AG04449 (cell line): ENCODE measurements at places on chromosomes 1 and 21.

DNA sequence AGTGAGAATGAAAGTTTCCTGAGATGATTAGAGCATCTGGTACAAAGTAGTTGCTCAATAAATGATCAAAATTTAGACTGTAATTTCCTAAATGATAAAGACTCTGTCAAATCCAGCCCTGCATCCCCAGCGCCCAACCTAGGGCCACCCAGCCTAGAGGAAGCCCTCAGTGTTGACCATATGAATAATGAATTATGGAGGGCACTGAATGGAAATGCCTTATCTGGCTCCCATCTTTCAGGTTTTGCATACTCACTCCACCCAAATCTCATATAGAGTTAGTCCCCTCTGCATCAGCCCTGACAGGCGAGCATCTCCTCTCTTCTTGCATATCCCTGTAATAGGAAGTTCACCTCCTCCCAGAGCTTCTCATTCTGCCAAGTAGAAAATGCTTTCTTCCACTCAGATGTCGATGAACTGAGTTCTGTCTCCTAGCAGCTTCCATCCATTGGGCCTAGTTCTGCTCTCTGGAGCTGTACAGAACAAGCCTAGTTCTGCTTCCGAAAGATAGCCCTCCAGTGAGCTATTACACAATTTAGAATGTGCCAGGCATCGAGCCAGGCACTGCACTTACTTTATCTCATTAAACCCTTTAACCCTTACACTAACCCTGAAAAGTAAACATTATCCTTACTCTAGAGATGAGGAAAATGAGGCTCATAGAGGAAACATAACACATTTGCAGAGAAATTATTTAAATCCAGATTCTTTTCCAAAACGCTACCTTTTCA lies 20.9 kb downstream of the COA7 start:
- DNase-seq, result no peak

DNA sequence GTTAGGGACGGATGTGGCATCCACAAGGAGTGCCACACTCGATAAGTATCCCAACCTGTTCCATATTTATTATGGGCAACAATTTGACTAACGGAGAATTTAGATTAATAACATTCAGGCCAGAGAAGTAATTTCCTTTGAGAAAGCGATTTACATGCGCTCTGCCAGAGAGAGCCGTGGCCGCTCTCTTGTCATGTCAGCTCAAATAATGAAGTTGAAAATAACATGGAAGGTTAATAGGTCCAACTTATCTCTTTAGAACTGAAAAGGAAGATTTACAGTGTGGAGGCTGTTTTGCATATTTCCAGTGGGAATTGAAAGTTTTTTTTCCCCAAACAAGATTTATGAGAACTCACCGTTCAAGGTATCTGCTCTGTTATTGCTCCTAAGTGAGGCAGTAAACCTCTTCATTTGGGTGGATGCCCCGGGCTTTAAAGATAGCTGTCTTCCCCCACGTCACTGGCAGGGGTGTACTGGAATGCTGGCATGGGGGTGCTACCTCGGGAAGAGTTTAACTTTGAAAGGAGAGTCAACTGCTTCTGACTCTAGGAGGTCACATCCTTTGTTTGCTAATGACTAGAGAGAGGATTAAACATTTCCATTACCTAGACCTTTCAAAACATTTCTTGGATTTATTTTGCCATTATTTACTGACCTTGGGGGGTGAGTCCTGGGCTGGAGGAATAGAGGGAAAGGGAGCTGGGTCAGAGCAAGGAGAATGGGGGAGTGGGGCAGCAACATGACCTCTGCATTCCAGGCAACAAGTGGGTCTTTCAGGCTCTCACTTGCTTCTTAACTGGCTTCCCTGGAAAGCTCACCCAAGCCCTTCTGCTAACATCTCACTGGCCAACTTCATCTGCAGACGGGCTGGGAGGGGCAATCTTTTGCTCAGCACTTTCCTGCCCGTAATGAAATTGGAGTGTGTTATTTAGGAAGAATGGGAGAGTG lies 204.2 kb downstream of the CAMTA1 start:
- DNase-seq, result no peak

DNA sequence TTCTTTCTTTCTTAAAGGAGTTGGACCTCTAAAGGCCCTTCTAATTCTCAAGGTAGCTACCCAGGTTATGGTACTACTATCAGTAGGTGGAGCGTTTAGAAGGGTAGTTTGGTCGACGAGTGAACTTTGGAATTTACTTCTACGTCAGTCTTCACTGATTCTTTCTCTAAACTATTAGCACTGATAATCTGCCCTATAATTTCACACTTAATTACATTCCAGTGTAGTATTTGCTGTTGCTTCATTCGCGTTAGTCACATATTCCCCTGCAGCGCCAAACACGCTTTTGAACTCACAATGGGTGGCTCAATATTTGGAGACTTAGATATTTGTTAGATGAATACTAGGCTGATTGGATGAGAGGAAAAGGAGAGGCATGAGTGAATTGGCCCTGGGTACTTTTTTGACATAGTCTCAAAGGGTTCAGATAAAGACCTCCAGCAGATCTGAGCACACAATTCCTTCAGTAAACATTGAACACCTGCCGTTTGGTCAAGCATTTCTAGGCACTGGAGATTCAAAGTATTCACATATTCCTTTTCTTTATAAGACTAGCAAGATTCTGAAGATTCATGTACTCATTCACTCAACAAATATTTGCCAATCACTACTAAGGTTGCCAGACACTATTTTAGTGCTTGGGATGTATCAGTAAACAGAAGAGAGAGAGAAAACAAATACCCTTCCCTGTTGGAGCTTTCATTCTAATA lies 929 bp upstream of the FOXJ3 start:
- no peak for DNase-seq

DNA sequence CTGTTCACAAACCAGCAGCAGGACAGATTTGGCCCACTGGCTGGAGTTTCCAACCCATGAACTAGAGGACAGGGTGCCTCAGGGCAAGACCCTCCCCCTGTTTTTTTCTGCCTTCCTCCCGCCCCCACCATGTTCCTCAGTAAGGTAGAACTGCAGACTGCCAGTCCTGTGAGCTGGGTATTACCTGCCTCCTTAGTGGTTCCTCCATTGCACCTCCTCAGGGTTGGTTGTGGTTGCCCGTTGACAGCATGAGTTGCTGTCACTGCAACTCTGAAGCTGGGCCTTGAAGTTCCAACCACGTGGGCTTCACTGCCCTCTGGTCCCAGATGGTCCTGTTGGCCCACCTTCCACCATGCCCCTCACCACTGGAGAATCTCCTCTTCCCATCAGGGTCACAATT lies 28.8 kb downstream of the TENT5C start:
- no peak for DNase-seq

DNA sequence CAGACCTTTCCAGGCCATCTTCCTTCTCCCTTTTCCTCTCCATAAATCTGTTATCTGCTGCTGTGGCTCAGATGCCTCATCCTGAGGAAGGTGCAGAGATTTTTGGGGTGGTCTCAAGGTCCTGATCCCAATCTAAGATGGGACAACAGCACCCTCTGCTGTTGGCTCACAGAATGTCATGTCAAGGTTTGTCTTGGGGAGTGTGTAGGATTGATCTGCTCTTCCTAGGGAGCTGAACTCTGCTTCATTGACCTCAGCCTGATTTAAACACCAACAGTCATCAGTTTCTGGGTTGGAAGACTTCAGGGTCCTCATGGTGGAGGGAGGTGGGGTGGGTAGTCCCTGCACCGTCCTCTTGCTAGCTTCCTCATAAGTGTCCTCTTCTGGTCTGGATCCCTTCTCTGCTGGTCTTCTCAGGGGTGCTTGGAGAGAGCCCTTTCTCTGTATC lies 62.8 kb upstream of the LAX1 start:
- no peak for DNase-seq

DNA sequence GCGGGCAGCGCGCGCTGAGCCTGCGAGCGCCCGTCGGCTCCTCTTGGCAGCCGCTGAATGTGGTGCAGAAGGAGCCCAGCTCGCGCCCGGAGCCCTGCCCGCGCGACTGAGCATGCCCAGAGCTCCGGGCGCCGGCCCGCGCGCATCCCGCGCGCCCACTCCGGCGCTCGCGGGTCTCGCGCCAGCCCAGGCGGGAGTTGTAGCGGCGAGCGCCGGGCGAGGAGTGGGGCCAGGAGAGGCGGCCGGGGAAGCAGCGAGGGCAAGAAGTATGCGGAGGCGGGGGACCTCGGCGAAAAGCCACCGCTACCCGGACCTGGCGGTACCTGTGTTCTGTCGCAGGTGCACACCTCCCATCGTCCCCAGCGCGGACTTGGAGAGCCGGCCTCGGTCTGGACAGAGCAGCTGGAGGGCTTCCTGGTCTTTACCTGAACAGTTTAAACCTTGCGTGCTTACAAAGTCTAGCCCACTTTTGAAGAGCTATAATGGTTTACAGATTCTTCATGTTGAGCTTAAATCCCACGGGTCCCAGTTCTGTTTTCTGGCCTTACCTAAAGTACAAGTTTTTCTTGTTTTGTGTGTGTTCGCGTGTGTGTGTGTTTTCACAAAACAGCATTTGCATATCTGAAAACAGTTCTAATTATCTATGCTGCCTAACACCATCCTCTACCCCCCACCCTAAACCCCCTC lies at the start of gene DDAH1:
Gene DDAH1 (minus strand): TSS at position 61 of the 687 bp plus-strand sequence. CDS start 114 bp downstream, outside the sequence.
- no peak for DNase-seq

DNA sequence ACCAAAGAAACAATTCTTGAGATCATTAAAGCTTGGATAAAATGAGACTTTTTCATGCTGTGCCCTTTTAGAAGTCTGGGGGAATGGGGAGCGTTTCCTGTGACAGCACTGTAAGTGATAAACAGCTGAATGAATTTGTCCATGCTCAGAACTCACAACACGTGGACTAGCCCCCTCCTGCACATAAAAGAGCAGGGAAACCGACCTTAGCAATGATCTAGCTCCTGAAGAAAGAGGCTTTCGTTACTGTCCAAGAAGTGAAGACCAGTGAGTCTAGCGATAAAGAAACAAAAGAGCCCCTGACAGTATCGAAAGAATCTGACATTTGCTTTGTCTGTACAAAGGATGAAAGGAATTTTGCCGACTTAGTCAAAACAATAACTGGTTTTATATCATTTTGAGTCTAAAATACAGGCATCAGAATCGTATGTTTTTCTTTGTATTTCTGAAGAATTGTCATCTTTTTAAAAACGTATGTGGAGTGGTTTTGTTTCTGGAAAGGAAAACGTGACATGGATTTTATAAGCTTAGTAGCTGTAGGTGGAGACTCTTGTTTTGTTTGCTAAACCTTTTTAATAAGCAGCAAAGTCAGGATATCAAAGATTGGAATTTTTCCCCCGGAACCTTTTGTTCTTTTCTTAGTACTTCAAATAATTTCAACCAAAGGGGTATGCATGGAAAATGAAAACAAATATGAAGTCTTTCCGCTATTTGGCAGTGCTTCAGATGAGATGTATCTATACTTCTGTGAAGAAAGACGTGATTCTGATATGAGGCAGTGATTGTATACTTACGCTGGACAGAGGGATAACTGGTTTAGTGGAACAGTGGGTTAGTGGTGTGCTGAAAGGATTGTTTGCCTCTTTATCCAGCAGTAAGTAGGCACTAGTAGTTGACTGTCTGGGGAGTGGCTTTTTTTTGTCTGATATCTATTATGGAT lies 61.0 kb downstream of the MAST2 start:
- DNase-seq, result no peak

DNA sequence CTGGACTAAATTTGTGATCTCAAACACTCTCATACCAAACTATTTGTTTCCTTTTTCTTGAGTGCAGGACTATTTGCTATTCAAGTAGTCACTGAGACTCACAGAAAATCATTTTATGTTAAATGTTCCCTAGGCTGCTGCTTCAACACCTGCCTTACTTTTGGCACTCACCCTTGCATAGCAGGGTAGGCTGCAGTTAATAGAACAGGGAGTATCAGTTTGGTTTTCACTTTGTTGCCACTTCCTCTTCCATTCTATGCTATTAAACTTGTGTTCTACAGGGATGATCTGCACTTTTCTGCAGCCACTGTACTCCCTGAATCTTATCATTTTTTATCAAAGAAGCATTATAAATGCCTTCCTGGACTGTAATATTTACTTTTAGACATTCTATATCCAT lies 148.7 kb upstream of the PRMT6 start:
- no peak for DNase-seq

- peak; percentile 28 for DNase-seq
These were observed 108.2 kb downstream of the CLEC20A start for GRCh38 chr1:178388418-178389145.

- DNase-seq, result no peak
These were observed 99.1 kb downstream of the PPIAL4G start for GRCh38 chr1:148383966-148384365.

GRCh38 chr1:172821609-172822274 lies 162.8 kb downstream of the FASLG start:
- DNase-seq, result no peak

DNA sequence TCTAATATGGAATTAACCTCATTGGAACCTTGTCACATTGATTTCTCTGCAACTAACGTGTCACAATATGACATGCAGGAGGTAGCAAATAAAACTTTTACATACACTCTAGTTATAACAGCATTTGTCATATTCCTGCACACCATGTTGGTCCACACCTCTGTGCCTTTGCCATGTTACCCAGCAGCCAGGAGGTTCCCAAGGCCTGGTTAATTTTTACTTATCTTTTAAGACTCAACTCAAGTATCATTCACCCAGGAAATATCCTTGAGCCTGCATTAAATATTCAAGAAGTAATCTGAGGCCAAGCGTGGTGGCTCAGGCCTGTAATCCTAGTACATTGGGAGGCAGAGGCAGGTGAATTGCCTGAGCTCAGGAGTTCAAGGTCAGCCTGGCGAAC lies 447.2 kb upstream of the NR5A2 start:
- DNase-seq, result no peak

DNA sequence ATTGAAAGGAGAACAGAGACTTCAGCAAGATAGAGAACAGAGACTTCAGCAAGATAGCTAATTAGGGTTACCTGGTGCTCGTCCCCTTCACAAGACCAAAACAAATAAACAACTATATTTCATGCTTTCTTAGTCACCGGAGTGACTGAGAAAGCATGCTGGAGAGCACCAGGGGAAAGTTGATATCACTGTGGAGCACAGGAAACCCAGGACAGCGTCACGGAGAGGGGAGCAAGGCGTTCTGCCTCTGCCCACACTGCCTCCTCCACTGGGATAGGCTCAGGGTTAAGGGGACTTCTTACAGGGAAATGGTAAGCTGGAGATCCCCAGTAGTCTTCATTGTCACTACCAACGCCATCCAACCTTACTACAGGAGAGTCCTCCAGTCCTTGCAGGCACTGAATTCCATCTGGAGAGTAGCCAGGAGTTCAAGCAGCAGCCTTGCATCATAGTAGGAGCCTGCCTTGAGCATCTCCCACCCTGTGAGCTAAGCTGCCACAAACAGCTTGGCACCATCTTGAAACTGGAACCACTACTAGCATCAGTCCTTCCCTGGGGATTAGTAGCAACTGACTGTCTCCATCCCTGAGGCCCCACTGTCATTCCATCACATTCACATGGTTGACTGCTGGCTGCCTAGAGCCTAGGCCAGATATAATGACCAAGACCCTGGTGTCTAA lies 239.4 kb downstream of the PLPP3 start:
- no peak for DNase-seq

DNA sequence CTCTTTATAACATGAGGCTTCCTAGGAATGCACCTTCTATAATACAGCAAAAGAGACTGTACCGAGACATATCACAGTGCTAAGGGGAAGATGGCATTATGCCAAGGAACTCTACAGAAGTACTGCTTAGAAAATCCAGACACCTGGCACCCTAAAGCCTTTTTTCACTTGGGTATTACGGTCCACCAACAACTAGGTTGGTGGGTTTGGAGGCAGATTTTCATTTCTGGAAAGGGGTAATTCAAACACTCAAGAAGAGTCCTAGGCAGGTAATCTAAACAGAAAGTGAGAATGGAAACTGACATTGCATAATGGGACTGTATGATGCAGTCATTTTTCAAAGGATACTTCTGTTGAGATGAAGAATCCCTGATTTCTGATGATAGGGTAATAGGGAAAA lies 19.6 kb downstream of the SCMH1 start:
- DNase-seq, result no peak
